ENCODE measurements at places on chromosomes 13 and 19. TPM values are rescaled to one million over a fixed set of nuclear protein-coding genes. Genes with fewer than 3 reads are reported as not detected.

The ACP5 gene
- 66.9 TPM for total RNA-seq

GRCh38 chr19:57192993-57193392, 1.7 kb downstream of the ZNF264 start:
- DNase-seq, result no peak

DNA sequence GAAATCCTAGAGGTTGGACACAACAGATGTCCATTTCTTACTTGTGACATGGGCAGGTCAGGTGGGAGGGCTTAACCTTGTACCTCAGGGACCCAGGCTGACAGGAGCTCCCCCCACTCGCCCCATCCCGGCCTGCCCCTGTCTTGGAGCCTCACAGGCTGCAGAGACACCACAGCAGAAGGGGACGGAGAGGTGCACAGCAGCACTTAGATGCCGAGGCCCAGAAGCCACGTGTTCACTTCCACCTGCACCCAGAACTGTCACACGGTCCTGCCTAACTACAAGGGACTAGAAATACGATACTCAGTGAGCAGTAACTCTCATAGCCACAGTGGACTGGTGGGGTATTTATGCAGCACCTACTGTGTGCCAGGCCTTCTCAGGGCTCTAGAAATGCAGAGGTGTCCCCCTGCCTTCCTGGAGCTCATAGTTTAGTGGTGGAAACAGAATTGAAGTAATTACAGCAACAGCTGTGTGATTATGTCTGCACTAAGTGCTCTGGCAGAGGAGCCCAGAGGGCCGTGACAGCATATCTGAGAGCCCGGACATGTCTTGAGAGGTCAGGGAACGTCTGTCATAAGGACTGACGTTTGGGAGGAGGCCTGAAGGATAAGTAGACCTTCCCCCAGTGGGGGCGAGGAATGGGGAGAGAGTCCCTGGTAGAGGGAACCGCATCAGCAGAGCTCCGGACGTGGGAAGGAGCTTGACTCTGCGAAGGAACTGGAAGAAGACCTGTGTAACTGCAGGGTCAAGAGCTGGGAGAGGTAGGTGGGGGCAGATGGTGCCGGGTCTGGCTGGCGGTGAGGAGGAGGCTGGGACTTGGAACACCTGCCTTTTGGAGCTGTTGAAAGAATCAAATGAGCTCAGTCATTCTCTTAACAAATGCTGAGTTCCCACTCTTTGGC, 130.0 kb downstream of the SIPA1L3 start:
- no peak for DNase-seq

- DNase-seq, result no peak
Observed at GRCh38 chr19:10379880-10380312, 476 bp downstream of the TYK2 start.

- no peak for DNase-seq
Observed at GRCh38 chr19:38321646-38322196, 2.1 kb downstream of the KCNK6 start.

GRCh38 chr13:32427852-32428580, at the start of gene N4BP2L1:
N4BP2L1 (minus strand) TSS chr13:32428130; CDS start chr13:32428082, 48 bp downstream.
- peak; percentile 94 for DNase-seq

- DNase-seq, result no peak
Observed at GRCh38 chr13:75550159-75550567, 572 bp downstream of the UCHL3 start.

- DNase-seq, result no peak
Observed at GRCh38 chr13:31029102-31029501, 96.6 kb downstream of the TEX26 start.

All from spleen (tissue), 13 donors.